ENCODE measurements at places on chromosomes 7 and 10.

GRCh38 chr10:107554333-107554732, 389.8 kb upstream of the SORCS1 start:
- no peak for DNase-seq

- DNase-seq = no peak
These were observed 60.2 kb upstream of the STEAP1 start for GRCh38 chr7:90094030-90094429.

DNA sequence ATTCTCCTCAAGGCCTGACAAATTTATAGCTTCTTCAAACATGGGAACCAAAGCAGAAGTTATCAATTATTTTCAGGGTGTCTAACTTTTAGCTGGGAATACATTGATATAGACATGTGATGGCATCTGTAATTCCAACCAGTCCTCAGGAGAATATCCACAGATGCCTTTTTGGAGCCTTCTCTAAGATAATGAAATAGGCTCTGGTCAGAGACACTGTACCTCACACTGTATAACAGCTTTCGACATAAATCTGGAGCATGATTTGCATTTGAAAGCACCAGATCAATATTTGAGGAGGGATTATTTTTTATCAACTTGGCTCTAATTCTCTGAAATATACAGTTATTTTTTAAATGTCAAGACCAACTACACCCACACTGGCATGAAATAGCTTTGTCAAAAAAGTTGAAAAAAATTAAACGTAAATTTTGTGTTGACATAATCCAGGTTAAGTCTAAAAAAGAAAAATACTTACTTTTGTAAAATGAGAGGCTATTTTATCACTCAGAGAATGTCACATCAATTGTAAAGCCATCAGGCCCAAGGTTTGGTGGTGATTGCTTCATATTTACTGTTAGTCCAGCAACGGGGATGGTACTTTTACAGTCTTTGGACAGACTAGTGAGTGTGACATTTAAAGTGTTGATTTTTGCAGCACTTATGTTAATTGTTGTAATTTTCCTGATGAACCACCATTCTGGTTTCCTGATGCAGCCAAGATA, 177.0 kb upstream of the SP8 start:
- DNase-seq = no peak

GRCh38 chr7:29483219-29484104, 80.2 kb upstream of the PRR15 start:
- no peak for DNase-seq

GRCh38 chr7:157612664-157613561, 276.1 kb downstream of the DNAJB6 start:
- no peak for DNase-seq

- DNase-seq = peak; percentile 64
These were observed 38.0 kb downstream of the ZNRF2 start for GRCh38 chr7:30322271-30323005.

GRCh38 chr10:60992636-60993035, 48.7 kb upstream of the RHOBTB1 start:
- no peak for DNase-seq

DNA sequence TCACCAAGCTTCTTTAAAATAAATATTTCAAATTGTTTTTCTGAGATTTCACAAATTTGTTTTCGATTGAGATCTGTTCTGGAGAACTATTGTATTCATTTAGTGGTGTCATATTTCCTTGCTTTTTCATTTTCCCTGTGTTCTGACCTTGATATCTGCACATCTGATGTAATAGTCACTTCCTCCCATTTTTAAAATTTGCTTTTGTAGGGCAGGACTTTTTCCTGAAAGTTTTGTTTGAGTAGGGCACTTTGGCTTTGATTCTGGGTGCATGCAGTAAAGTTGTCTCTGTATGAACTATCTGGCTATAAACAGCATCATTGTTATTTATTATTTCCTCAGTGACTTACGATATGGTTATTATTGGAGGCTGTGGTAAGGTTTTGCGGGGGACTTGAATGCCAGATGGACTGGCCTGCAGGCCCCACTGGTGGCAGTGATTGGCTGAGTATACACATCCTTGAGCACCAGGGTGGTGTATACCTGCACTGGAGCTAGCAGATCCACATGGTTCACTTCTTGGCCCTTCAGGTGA, 83.6 kb downstream of the CSTF2T start:
- DNase-seq = no peak

DNA sequence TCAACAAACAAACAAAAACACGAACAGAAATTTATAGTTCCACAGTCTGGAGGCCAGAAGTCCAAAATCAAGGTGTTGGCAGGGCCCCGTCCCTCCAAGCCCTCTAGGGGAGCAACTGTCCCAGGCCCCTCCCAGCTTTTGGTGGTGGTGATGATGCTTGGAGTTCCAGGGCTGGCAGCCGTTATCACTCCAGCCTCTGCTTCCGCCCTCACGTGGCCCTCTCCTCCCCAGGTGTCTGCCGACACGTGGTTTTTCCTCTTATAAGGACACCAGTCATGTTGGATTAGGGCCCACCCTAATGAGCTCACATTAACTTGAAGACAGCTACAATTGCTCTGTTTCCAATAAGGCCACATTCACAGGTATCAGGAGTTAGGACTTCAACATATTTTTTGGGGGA, 49.7 kb downstream of the MICALL2 start:
- DNase-seq = no peak

GRCh38 chr10:119677126-119677525, 25.9 kb downstream of the BAG3 start:
- DNase-seq = no peak

- DNase-seq = peak; percentile 81
These were observed 1.3 kb upstream of the ITPRIP start for GRCh38 chr10:104339469-104340110.

DNA sequence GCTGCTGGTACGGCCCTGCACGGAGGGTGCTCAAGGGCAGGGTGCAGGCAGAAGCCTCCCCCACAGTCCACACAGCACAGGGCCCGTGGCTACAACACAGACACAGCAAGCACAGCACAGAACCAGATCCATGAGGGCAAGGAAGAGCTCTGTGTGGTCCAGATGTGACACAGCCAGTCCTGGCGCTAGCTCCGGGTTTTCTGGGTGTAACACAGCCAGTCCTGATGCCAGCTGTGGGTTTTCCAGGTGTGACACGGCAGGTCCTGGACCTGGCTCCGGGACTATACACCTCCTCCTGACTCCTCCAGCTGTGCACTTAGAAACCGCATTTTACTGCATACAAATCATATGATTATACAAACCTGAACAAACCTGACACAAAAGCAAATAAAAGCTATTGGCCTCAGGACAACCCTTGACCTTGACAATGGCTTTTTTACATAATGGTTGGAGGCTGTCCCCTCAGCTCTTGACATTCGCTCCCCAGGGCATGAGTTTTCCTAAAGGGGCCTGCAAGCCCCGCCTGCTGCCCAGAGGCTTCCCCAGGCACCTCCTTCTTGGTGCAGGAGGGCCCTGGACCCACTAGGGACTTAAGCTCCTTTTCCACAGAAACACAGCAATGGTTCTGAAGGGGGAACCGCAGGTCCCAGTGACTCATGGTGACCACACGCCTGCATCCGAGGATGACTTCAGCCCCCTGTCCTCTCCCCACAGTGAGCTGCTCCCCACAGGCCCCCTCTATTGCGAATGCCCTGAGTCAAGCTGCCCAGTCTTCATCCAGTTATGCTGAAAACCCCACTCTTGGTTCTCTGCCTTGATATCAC, 209.6 kb downstream of the PTPRN2 start:
- DNase-seq = no peak

DNA sequence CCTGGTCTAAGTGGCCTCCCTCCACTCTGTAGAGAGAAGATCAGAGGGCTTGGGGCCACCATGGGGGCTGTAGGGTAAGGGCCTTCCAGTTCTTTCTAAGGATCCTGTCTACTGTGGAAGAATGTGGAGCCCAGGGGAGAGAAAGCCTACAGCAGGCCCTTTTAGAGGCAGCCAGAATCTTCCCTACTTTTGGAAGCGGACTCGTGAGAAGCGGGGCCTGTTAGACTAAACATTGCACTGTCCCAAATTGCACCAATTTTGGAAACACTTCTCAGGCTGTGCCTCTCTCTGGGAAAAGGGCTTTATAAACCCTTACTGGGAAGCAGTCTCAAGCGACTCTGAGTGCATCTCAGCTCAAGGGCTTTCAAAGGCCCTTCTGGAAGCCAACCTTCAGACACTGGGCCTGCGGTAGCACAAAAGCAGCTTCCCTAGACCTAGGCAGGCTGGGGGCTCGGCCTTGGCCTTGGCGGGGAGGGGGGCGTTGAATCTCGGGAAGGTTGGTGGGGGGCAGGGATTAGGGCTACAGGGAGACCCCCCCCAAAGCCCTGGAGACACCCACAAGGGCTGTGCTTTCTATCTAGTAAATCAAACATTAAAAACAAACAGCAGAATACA, 298.1 kb downstream of the GFRA1 start:
- no peak for DNase-seq

GRCh38 chr10:121988361-121989324, at the start of gene TACC2:
TACC2 (plus strand) TSS chr10:121989163; CDS start chr10:122021982, 32,819 bp downstream.
- DNase-seq = peak; percentile 30

GRCh38 chr7:152145853-152146466, 120.5 kb downstream of the GALNT11 start:
- peak; percentile 67 for DNase-seq

DNA sequence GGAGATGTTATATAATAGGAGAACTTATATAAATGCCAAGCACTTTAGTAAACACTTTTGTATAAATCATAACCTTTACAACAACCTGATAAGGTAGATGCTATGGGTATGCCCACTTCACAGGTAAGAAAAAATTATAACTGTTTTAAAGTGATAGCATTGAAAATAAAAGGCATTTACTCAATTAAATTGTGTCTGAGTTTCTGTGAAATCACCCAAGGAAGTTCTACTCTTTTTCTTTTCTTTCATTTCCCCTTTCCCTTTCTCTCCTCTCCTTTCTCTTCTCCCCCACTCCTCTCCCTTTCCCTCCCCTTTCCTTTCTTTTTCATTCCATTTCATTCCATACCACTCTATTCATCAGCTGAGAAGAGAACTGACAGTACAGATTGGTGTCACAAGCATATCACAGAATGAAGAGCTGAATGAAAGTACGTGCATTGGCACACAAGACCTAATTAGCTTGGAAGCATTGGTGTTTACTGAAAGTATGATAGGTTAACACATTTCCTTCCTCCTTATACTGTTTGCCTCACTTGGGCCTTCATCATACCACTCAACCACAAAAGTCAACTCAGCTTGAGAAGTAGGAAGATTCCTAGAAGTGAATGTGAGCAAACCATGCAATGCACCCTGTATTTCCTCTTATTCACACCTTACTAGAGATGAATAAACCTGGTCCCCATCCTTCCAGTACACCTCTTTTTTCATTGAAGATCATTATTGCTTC, 117.9 kb upstream of the AGR3 start:
- DNase-seq = no peak

- peak; percentile 68 for DNase-seq
These were observed 78.1 kb upstream of the RHEB start for GRCh38 chr7:151597541-151598444.

DNA sequence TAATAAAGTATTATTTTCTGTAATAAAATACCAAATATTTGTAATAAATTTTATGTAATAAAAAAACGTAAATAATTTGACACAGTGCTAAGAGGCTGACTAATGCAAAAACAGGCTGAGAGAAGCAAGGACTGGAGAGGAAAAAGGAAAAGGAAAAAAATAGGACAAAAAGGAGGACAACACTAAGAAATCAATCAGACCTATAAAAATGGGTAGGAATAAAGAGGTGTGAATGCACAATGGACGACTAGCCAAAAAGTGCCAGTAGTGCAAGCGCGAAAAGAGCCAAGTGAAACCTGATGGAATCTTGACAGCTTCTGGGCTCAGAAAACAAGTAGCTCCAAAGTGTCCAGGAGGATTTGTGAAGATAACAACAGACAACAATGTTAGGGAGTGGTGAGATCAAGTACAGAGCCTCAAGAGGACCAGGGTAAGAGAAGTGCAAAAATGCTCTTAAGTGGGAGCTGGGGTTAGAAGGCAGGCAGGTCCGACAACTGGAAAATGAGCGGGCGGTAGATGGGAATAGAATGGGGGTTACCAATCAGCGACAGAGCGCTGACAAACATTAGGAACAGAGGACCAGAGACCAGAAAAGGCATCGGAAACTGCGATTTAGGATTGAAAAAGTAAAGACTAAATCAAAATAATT, 1.2 kb downstream of the BRAF start:
- DNase-seq = peak; percentile 24

DNA sequence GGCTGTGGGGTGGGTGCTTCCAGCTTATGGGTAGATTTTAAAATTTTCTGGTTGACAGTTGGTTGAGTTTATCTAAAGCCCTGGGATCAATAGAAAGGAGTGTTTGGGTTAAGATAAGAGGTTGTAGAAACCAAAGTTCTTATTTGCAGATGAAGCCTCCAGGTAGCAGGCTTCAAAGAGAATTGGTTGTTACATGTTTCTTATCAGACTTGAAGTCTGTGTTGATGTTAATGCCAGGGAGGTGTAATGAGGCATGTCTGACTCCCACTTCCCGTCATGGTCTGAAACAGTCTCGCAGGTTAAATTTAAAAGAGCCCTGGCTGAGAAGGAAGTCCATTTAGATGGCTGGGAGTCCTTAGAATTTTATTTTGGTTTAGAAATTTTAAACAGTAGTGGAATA, 165.2 kb upstream of the TMEM72 start:
- no peak for DNase-seq

- no peak for DNase-seq
These were observed 126.9 kb upstream of the EFCAB10 start for GRCh38 chr7:105707967-105708762.

DNA sequence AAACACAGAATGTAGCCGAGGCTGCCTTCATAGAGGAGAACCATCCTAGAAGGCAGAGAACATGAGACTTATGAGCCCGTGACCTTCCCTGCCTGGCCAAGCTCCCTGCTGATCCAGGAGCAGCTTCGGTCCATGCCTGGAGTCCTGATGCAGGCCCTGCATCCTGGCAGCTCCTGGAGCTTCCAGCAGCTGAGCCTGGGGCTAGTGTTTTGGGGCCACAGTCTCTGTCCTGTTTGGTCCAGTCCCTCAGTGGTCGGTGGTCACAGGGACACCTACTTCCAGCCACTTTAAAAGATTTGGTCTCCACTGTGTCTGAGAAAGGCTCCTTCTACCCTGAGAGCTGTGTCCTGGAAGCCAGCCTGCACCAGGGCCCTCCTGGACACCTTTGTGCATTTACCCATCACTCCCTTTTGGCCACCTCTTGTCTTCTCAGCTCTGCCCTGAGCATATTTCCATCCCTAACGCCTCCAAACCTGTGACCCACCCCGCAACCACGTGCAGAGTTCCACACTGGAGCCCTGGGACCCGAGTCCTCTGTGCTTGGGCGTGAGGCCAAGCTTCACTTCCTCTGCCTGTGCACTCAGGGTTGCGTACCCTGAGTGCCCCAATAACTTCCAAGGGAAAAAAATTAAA, 315.2 kb upstream of the ZNF32 start:
- no peak for DNase-seq

- DNase-seq = peak; percentile 29
These were observed 67.7 kb downstream of the DGKB start for GRCh38 chr7:14834883-14835282.

- no peak for DNase-seq
These were observed 110.6 kb downstream of the TNS3 start for GRCh38 chr7:47471358-47471703.
